NCI-H1930 (cell line): ENCODE measurements at places on chromosomes 4 and X.

DNA sequence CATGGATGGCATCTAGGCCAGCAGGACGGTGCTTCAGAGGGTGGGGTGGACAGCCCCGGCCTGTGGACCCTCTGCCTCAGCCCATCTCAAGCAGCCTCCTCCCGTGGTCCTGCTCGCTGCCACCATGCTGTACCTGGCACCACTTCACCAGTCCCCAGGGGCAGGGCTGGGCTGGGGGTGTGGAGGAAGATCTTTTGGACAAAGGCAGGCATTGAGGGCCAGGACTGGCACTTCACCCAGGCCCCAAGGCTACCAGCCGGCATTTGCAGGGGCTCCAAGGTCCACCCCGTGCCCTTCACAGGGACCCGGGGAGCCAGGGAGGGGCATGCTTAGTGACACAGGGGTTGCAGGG, 713 bp downstream of the PLXNB3 start:
- DNase-seq = no peak

- DNase-seq = no peak
Measured at GRCh38 chr4:72194046-72194445, 162.2 kb downstream of the NPFFR2 start.

- DNase-seq = no peak
Measured at GRCh38 chrX:81355436-81355835, 153.5 kb downstream of the SH3BGRL start.

GRCh38 chrX:65688403-65688871, 21.0 kb downstream of the MSN start:
- no peak for DNase-seq

GRCh38 chr4:108109997-108110416, 58.7 kb downstream of the LEF1 start:
- no peak for DNase-seq

DNA sequence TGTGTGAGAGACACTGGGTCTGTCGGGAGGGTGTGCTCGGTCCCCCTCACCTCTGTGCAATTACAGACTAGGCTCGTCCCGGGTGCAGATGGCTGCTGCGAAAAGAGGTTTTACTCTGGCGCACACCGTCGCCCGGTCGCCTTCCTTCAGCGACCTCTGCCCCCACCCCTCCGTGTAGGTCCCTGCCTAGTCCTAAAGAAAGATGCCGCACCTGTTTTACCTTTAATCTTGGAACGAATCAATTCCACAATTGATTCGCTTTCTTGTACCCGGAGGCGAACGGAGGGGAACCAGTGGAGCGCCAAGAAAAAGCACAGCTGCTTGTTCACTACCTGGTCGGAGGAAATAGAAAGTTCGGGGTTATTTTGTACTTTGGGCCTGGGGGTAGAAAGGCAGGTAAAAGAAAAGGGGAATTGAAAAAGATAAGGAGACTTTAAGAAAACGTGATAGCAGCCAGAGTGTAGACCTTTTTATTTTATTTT, 1.2 kb downstream of the NPNT start:
- DNase-seq = no peak

GRCh38 chrX:97399400-97399799, 515.7 kb downstream of the RPA4 start:
- no peak for DNase-seq

DNA sequence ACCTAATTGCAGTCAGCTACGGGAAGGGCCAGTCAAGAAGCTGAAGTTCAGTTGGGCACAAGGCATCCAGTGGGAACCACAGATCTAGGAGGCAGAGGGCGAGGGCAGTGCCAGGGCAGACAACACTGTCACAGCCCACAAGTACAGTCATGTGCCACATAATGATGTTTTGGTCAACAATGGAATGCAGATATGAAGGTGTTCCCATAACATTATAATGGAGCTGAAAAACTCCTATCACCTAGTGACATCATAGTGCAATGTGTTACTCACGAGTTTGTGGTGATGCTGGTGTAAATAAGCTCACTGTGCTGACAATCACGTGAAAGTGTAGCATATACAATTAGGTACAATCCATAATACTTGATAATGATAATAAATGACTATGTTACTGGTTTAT, 4.5 kb upstream of the TMEM255A start:
- no peak for DNase-seq

GRCh38 chr4:5956285-5957021, 61.8 kb downstream of the C4orf50 start:
- DNase-seq = peak; percentile 14

GRCh38 chr4:92825256-92825655, 521.5 kb downstream of the GRID2 start:
- no peak for DNase-seq

- no peak for DNase-seq
Measured at GRCh38 chr4:113773014-113773413, 11.5 kb upstream of the CAMK2D start.

- DNase-seq = no peak
Measured at GRCh38 chr4:88858752-88859151, 161.1 kb upstream of the NAP1L5 start.

- DNase-seq = no peak
Measured at GRCh38 chr4:183249854-183250253, 70.2 kb downstream of the CLDN22 start.

GRCh38 chr4:5798462-5798861, 87.5 kb downstream of the EVC start:
- DNase-seq = no peak

DNA sequence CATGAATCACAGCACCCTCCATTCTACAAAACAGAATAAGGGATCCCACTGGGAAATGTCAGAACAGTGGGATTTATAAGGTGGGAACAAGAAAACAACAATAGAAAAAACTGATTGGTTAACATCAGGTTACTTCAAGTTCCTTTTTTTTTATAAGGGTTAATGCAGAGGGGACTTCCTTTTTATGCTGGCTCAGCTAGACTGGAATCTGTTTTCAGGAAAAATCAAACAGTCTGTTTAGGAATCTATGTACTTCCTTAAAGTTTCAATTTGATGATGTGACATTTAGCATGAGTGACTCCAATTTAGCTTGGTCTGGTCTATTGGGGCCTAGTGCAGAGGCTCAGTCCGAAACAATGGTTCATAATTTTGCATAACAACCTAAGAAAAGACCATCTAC, 192.9 kb downstream of the ADGRA3 start:
- no peak for DNase-seq

GRCh38 chr4:106315476-106315967, 487 bp downstream of the TBCK start:
- peak; percentile 16 for DNase-seq

- no peak for DNase-seq
Measured at GRCh38 chrX:8849458-8849857, 48.3 kb upstream of the FAM9A start.

- no peak for DNase-seq
Measured at GRCh38 chr4:5371415-5372190, 320.3 kb downstream of the STK32B start.

- no peak for DNase-seq
Measured at GRCh38 chr4:46844325-46844917, 64.6 kb downstream of the COX7B2 start.

DNA sequence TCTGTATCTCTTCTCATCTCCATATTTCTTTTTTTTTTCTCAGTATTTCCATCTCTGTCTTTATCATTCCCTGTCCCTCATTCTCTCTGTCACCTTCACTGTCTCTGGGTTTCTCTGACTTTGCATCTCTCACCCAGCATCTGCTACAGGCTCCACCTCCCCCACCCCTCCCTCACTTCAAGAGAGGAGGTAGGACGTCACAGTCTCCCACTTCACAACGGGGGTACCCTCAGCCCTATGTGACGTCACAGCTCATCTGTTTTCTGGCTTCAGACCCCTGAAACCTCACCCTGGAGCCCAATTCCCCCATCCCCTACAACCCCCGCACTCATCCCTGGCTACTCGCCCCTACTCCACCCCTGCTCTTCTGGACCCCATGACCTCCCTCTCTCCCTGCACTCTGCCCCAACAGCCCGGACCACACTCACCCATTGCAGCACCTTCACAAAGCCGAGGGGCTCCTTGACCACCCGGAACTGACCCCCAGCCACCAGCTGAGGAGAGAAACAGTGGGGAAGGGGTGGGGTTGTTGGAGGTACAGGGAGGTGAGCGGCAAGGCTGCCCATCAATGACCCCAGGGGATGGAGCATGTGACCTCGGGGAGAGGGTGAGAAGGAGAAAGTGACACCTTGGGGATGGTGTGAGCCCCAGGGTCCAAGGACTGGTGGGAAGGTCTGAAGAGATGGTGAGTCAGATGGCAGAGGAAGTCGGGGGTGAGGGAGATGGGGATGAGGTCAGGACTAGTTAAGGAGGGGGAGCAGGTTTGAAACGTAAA, 1.3 kb downstream of the SYP start:
- DNase-seq = no peak

- DNase-seq = no peak
Measured at GRCh38 chr4:8644461-8644891, 51.9 kb downstream of the CPZ start.

DNA sequence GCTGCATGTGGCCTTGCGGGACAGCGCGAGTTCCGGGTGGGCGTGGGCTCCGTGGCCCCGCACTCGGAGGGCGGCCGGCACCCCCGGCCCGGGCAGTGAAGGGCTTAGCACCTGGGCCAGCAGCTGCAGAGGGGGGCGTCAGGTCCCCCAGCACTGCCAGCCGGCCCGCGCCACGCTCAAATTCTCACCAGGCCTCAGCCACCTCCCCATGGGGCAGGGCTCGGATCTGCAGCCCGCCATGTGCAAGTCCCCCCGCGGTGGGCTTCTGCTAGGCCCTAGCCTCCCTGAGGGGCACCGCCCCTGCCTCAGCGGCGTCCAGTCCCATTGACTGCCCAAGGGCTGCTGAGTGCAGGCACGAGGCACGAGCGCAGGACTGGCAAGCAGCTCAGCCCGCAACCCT, 2.6 kb upstream of the MCUB start:
- DNase-seq = no peak

DNA sequence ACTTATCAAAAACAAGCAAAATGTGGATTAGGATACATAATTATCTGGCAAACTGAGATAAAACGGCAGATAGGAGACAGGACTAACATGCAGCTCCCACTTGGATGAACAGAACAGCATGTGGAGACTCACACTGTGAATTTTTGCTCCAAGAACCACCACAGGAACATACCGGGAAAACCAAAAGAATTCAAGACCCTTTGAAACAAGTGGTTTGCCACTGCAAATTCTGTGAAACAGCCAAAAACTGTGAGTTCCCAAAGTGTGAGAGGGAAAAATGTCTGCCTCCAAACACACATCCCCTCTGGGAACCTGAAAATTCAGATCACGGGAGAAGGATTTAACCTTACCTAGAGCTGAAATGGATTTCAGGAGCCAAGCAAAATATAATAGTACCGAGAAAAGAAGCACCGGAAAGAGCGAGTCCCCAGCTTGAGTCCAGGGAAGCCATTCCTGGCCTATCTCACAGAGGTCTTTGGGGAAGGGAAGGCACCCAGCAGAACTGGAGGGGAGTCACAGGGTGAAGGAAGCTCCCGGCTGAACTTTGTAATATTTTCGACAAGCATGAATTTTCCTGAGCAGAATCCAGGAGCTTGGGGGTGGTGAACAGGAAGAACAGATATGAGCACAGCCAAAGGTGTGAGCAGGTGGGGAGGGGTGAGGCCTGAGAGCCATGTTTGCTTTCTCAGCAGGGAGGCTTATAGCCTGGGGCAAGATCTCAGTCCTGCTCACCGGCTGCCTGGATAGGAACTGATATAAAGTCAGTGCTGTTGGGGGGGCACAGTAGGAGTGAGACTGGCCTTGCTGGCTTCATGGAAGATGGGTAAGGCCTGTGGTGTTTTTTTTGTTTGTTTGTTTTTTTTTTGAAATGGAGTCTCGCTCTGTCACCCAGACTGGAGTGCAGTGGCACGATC, 23.9 kb downstream of the MANBA start:
- no peak for DNase-seq

DNA sequence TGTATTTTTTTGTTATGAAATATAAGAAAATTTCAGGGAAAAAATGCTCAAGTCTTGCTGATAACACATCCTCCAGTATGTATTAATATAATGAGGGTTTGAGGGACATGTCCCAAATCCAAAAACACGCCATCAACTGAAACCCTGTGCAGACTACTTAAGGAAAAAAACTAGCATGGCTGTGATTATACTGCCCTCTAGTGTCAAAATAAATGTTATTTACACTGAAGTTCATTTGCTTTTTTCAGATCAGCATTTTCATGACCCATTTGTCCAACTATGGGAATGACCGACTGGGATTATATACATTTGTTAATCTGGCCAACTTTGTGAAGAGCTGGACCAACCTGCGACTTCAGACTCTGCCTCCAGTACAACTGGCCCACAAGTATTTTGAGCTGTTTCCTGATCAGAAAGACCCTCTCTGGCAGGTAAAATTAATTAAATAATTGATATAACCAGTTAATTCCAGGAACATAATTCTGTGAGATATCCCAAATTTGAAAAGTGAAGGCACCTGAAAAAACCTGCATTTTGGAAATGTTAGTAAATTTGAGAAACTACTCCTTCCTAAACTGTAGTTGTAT, 128.5 kb downstream of the PRSS12 start:
- peak; percentile 18 for DNase-seq

DNA sequence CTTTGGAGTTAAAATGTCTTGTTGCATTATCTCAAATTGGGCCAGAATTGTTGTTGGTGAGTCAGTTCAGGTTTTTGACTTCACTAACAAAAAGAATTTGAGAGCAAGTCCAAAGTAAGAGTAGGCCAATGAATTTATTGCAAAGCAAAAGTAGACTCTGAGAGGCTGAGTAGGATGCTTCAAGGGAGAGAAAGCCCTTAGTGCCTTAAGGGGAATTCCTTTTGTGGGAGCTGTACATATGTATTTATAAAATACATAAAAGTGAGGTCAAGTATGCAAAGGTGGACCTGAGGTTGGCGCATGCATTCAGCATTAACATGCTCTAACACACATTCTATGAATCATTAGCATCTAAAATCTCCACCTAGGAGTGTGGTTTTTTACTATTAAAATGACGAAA, 565.4 kb downstream of the GRXCR1 start:
- DNase-seq = no peak

GRCh38 chrX:11886745-11887144, 128.7 kb downstream of the MSL3 start:
- no peak for DNase-seq

DNA sequence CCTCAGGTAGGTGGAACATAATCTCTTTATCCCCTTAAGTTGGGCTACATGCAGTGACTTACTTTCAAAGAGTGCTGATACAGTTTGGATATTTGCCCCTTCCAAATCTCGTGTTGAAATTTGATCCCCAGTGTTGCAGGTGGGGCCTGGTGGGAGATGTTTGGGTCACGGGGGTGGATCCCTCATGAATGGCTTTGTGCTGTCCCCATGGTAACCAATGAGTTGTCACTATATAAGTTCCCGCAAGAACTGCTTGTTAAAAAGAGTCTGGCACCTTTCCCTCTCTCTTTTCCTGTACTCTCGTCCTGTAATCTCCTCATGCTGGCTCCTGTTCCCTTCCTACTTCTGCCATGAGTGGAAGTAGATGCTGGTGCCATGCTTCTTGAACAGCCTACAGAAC, 71.3 kb downstream of the GLRA3 start:
- DNase-seq = no peak

- DNase-seq = no peak
Measured at GRCh38 chr4:84490663-84491062, 8.4 kb downstream of the NKX6-1 start.

- DNase-seq = no peak
Measured at GRCh38 chr4:74316397-74316796, 8.1 kb downstream of the EPGN start.
